Renal pelvis (tissue), 12 donors: ENCODE measurements at places on chromosomes 6 and 20.

DNA sequence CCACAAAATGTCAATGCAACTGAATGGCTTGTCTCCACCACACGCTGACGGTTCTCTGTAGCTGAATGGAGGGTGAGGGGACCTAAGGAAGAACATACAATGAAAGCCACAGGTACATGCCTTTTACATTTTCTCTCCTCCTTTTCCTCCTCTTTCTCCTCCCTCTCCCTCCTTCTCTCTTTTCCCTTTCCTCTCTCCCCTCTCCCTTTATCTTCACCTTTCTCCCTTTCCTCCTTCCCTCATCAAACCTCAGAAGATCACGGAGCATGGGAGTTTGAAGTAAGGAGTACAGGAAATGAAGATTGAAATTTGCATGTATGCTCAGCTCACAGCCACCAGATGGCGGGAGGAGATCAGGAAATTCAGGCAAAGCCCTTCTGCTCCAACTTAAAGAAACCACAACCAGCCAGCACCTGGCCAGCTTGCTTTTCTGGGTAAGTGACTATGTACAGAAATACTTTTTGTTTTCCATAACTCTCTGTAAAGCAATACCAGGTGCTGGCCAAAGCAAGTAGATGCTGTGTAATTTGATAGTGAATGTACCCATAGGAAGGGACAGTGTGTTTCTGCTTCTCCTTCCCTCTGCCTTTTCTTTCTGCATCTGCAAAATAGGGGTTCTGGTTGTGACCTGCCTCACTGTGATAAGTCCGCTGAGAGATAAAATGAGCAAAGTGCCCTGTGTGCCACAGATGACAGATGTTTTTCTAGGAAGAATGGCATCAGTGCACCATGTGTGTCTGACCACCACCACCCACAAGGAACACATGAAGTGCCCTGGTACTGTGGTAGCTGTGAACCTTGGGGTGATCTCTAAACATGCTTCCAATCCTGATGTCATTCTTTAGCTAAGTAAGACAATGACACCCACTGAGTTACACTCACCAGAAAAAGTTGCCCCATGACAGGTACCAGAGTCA is 18.6 kb upstream of the FOXO3 start:
- peak; percentile 80 for DNase-seq

DNA sequence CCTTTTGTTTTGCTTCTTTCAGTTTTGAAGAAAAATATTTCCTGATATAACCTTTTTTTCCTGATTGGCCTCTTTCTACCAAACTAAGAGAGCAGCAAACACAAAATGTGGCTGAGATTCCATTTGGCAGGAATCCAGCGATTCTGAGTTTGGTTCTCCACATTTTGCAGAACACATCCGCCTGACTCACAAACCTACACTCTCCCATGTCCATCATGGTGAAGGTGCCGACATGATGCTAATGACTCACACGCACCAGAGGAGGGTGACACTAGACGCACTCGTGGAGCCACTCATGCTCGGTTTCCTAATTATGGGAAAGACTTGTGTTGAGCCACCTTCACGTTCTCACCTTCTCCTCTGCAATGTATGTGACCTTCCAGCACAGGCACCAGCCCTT is 45.9 kb upstream of the DUSP22 start:
- no peak for DNase-seq

DNA sequence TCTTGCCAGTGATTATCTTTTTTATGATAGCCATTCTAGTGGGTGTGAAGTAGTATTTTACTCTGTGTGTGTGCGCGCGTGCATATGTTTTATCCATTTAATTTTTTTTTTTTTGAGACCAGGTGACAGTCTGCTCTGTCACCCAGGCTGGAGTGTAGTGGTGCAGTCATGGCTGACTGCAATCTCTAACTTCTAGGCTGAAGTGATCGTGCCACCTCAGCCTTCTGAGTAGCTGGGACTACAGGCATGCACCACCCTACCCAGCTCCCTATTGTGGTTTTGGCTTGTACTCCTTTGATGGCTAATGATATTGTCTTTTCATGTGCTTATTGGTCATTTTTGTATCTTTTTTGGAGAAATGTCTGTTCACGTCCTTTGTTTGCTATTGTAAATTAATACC is 33.3 kb downstream of the ITCH start:
- no peak for DNase-seq

GRCh38 chr20:23258747-23259121 is 91.9 kb upstream of the NXT1 start:
- DNase-seq = no peak

DNA sequence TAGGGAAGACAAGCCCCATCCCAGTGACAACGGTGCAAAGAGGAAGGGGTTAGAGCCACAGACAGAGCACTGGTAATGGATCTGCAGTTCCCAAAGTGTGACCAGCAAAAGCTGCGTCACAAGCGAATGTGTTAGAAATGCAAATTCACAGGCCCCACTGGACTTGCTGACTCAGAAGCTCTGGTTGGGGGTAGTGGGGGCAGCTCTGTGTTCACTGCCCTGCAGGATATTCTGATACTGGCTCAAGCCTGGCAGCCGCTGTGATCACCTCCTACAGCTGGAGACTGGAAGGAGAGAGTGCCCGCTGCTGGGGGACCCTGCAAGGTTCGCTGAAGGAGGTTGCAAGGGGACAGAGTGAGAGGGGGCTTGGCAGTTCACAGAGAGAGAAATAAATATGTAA is 179.7 kb upstream of the CDH4 start:
- DNase-seq = no peak

DNA sequence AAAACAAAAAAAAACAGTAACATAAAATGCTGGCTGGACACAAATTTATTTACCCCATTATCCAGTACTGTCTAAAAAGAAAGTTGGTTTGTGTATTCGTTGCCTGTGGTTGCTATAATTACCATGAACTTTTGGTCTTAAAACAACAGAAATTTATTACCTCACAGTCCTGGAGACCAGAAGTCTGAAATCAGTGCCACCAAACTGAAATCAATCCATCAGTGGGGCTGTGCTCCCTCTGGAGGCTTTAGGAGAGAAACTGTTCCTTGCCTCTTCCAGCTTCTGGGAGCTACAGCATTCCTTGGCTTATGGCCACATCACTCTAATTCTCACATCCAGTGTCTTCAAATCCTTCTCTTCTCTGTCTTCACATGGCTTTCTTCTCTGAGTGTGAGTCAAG is 79.4 kb downstream of the SNX5 start:
- no peak for DNase-seq

DNA sequence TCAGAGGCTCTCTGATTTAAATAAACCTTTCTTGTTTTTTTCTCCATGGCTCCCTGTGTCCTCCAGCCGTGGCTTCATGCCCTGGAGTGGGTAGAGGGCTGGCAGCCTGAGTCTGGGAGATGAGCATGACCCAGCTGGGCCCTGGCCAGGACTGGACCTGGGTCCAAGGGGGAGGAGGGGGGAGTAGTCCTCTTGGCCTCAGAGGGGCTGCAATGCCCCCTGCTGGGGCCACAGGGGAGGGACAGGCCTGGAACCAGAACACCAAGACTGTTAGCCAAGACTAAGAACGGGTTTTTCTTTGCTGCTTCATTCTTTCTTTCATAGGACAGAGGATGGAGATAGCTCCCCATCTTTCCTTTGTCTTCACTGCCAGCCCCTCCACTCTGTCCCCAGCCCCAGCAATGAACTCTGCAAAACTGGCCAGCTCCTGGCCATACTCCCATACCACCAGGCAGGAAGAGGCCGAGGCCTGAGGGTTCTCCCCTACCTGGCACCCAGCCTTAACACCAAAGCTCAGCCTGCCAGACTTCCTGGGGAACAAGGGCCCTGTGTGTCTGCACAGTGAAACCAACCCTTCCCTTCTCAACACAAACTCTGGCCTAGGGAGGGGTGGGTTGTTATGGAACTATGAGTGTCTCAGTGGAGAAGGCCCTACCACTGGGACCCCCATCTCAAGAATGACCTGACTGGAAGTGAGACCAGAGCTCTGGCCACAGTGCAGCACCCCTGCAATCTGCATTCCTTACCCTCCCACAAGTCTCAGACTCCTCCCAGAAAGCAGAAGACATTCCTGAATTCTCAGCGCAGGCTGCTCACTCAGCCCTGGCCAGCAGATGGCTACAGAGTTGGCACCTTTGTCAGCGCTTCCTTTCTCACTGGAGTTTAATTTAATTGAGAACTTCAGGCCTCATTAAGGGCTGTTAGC is 11.0 kb downstream of the SLC29A1 start:
- DNase-seq = peak; percentile 82

- DNase-seq = no peak
These were observed 5.6 kb downstream of the SMIM29 start for GRCh38 chr6:34243131-34243771.

GRCh38 chr6:8570256-8570920 is 135.0 kb upstream of the SLC35B3 start:
- no peak for DNase-seq

DNA sequence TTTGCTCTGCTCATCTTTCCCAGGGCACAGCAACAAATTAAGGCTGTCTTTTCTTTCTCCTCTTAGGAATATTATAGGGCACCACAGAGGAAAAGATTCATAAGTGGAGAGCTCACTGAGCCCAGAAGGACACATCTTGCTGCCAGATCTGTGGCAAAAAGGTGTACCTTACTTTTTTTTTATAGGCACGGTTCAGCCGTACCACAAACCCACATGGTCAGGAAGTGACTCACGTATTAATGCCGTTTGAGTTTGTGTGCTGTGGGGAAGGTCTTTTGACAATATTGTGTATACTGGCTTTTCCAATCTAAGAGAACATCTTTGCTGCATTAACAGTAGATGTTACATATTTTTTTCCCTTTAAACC is 28.4 kb downstream of the PAQR8 start:
- no peak for DNase-seq

DNA sequence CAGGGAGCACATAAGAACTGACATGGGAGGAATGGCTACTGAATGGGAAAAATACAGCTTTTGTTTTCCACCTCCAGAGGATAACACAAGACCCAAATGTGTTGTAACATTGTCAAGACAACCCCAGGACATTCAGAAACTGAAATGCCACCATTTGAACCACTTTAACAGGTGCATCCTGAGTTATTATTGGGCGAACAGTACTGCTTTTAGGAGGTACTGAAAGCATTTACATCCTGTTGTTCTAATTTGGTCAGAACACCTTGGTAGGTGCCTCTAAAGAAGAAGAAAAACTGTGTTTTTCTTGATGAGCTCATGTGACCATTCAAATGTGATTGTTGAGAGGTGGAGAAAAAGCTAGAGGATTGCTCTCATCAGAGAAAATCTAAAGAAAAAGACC is 6.4 kb upstream of the TXNDC5 start:
- no peak for DNase-seq

DNA sequence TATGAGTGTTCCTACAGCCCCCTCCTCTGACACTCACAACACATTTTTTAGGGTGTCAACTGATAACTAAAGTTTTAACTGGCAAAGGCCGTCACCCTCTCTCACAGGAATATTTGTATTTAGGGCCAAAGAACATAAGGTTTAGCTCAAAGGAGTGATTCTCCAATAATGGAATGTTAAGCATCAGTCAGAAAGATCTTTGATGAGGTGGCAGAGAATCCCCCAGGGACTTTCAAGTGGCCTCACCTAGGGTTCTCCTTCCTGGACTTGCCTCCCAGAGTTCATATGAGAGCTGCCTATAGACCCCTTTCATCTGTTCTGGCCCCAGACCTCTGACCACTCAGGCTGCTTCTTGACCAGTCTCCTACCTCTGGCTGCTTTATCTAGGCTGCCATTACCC is 7.4 kb upstream of the SCUBE3 start:
- no peak for DNase-seq

- no peak for DNase-seq
These were observed 85.4 kb upstream of the HCRTR2 start for GRCh38 chr6:55088902-55089301.

DNA sequence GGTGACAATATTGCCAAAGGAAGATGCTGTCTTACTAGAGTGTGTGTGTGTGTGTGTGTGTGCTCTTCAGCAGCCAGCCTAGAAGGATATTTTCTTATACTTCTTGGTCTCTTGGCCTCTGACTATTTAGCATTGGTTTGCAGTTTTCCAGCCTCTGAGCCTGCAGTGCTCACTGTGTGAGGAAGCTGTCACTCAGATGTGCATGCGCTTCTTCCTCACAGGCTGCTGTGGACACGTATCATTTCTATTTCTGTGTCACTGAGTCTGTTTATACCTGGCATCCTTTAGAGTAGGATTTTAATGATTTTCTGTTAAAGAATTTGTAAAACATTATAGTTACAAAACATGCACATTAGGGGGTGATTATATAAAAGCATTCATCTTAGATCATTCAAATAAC is 83.3 kb downstream of the ALDH8A1 start:
- DNase-seq = no peak

DNA sequence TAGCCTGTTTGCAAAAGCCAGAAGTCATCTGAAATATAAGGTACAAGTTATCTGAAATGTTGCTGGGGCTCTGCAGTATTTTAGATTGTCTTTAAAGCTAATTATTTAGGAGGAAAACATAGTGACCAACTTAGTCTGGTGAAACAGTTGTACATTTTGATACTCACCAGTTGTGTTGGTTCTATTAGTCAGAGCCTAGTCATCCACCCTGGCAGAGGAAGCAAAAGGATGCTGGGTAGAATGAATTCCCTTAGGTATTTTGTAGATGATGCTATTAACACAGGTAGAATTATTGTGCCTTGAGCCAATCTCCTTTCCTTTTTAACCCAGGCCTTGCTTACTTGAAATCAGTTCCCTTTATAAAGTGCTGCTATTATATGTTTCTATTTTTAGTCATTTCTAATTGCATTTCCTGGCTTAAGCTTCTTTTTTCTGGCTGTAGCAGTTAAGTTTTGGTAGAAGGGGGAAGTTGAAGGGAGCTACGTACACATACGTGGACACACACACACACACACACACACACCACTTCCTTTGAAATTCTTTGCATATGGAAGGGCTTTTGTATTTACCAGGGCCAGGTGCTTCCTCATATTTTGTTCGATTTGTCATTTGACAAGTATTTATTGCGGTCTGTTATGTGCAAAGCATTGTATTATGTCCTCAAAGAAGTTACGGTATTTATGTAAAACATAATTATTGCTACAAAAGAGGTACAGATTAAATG is 82.4 kb downstream of the RTN4IP1 start:
- DNase-seq = no peak

DNA sequence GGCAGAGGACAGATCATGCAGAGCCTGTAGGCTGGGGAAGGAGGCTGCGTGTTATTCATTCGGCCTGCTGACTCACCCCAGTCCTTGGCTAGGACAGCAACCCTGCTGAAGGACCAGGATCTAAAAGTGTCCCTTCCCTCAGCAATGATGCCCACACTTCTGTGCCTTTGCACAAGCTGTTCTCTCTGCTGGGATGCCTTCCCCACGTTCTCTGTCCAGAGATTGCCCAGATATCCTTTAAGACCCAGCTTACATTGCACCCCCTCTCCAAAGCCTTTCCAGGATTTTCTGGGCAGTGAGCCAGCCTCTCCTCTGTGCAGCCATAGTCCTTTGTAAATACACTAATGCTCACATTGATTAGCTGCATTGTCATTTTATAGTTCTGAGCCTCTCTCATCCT is 99.3 kb upstream of the CHD6 start:
- DNase-seq = no peak

- no peak for DNase-seq
These were observed 32.3 kb upstream of the SLC23A2 start for GRCh38 chr20:5033566-5033965.
